ENCODE measurements at places on chromosomes 16 and 17. TPM values are rescaled to one million over a fixed set of nuclear protein-coding genes. Genes with fewer than 3 reads are reported as not detected.

GRCh38 chr16:8565498-8565897 is 24.8 kb downstream of the TMEM114 start:
- ATAC-seq: no peak

DNA sequence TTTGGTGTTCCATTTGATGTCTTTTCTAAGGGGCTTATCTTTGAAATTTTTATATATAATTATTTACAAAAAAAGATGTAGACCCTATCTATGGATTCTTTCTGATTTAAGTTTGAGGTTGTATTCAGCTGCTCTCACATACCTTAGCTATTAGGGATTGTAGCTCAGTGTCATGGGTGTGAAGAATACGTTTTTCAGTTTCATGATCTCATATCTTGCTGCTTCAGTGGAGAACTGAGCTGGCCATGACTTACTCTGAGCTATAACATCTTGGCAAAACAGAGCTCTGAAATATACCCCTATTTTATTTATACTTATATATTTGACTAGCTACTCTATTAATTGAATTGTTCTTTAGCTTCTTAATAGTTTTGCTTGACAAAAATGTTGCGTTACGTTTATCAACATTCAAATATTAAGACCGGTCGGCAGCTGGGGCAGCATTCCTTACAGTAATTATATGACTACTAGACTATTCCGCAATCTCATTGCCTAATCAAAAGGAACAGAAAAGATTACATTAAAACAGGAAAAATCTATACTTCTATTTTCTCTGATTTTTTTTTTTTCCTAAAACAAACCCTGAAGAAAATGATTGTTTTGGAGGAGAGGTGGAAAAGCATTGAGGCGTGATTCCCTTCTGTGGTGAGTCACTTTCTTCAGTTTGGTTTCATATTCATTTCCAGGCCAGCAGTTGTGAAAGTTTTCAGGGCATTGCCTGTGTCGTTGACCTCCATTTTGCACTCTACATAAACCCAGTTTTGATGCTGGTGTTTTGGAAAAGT is 24.1 kb upstream of the KRT24 start:
- no peak for ATAC-seq

- ATAC-seq: no peak
Observed at GRCh38 chr16:8194794-8195193, 395.5 kb downstream of the TMEM114 start.

DNA sequence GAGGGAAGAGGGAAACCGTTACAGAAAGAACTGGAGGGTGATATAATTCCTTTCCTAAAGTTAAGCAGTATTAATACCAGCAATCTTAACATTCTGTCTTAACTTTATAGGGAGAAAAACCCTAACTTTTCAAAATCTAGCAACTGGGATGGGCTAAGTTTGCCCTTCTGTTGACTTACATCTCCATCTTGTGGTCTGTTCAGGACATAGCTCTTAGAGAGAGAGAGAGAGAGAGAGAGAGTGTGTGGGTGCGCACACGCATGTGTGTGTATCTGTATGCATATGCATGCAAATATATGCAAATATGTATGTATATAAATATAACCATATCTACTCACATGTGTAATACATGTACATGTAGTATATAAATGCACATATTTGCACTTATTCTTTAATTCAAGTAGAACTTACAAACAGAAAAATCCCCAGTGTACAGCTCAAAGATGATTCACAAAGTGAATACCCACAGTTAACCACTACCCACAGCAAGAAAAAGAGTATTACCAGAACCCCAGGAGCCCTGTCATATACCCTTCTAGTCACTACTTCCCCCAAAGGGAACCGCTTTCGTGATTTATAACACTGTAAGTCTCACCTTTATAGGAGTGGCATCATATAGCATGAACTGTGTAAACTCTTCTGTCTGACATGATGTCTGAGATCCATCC is 46.5 kb downstream of the STX8 start:
- peak; percentile 27 for ATAC-seq

Gene SPAG7
- 86.3 TPM for total RNA-seq

DNA sequence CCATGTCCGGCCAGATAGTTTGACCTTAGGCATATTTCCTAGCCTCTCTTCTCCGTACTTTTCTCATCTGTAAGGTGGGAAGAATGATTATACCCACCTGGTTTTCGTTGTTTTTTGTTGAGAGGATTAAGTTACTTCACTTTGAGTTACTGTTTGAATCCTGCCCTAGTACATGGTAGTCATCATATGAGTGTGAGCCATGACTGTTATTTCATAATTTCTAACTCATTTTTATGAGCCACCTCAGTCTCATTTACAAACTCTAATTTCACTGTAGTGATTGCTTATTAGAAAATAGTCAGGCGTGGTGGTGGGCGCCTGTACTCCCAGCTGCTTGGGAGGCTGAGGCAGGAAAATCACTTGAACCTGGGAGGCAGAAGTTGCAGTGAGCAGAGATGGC is 45.1 kb downstream of the YPEL2 start:
- no peak for ATAC-seq

Gene TEX19
- total RNA-seq: not detected

DNA sequence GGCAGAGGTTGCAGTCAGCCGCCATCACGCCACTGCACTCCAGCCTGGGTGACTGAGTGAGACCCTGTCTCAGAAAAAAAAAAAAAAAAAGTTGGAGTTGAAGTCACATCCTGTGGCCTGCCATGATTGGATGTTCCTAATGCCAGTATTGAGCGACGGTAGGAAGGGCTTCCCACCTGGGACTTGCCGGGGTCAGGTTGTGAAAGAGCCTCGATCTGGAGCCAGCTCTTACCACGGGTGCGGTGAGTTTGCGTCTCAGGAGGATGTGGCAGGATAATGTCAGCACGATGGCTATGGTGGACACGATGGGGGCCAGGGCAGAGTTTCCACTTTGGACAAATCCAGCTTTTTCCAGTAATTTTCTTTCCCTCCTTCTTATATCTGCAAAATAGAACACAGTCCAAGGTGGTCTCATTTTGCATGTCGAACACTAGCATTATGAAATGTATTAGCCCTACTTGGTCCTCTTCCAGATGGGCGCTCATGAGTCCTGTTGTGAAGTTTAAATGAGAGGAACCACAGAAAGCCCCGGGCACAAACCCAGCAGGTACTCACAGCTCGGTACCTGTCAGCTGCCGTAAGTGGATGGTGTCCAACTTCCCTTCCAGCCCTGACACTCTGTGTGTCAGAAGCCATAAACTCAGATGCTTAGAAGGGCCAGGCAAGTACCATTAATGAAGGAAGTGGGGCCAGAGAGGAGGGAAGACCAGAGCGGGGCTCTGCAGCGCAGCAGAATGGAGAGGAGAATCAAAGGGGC is 22.2 kb downstream of the ABCC12 start:
- ATAC-seq: no peak

- no peak for ATAC-seq
Observed at GRCh38 chr17:43410557-43411368, 12.0 kb downstream of the ARL4D start.

Gene TLCD1
- 3.4 TPM for total RNA-seq

DNA sequence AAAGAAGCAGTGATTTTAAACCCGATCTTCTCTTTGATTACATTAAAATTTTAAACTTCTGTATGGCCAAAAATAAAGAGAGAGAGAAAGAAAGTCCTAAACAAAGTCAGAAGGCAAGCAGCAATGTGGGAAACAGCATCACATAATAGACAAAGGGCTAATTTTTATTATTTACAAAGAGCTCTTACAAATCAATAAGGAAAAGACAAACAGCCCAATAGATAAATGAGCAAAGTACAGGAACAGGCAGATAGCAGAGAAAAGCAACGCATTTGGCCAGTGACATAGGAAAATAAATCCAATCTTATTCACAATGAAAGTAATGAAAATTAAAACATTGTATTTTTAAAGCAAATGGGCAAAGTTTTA is 93.1 kb downstream of the SALL1 start:
- ATAC-seq: no peak

DNA sequence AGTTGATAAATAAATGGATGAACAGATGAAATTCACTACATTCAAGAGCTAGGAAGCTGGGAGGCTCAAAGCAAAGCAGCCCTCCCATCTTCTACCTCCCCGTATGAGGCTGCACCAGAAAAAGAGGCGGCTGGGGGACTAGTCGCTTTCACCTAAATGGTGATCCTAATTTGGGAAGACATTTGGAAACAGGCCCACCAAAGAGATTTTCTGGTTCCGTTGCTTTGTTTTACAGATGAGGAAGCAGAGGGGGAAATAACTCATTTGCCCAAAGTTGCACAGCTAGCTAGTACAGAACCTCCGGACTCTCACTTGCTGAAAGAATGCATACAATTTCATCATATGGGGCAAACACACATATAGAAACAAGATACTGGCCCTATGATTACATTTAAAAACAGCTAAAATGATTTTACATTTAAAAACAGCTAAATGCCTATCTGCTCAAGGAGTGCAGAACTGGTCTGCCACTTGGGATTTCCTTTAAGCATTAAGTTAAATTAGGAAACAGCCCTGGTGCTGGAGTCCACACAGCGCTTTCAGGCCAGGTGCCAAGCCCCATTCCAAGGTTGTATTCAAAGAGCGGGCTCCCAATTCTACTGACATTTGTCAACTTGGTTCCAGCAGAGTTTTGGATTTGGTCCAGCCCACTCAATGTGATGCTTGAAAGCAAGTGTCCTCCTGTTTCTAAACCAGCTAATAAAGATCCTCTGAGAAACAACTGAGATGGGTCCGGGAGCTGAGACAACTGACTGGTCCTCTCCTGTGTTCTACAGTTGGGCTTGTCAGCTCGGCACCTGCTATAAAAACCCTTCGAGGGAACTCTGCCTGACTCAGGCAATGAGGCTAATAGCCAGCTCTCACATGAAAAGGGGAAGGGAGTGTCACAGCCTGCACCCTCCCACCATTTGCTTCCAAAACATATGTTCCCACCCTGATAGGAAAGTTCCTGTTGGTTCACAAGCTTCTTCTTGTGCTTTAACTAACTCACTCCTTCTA is 11.7 kb downstream of the ERN1 start:
- no peak for ATAC-seq
